ENCODE measurements at places on chromosomes 7 and 10.
A peak's percentile ranks its signal among the peaks of the same experiment; 100 is the strongest.

DNA sequence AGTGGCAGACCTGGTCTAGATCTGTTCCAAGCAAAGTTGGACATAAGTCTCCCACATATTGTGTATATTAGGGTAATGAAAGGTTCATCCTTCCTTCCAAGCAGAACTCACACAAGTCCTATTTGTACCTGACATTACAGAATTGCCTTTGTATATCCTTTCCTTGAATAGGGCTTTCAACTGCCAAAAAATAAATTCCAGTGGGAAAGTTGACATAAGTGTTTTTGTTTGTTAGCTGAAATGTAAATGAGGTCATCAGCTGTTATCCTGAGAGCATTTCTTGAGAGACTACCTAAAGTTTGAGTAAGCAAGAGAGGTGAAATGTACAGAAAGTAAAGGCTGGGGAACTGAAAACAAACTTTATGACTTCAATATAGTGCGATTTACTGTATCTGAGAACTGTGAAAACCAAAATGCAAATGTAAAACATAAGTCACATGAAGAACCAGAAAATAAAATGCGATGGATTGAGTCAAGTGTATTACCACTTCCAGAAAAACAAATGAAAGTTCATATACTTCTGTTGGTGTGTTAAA, 527.3 kb upstream of the SEMA3D start:
- DNase-seq = no peak

DNA sequence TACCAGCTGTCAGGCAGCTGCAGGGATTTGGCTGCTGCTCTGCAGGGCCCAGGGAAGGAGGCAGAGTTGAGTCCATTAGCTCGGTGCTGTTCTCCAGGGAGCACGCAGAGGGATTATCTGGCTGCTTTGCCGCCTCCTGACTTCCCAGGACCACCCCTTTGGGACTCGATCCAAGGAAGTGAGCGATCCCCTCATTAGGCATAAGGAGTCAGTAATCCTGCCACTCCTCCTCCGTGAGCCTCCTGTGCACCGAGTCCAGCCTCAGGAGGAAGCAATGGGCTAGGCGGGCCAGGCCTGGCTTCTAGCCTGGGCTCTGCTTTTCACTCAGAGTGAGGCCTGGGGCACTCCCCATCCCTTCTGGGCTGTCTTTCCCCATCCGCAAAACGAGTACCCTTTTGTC, 417.9 kb downstream of the RPS24 start:
- peak; percentile 48 for DNase-seq

- no peak for DNase-seq
Observed at GRCh38 chr7:158013085-158013668, 574.4 kb downstream of the PTPRN2 start.

DNA sequence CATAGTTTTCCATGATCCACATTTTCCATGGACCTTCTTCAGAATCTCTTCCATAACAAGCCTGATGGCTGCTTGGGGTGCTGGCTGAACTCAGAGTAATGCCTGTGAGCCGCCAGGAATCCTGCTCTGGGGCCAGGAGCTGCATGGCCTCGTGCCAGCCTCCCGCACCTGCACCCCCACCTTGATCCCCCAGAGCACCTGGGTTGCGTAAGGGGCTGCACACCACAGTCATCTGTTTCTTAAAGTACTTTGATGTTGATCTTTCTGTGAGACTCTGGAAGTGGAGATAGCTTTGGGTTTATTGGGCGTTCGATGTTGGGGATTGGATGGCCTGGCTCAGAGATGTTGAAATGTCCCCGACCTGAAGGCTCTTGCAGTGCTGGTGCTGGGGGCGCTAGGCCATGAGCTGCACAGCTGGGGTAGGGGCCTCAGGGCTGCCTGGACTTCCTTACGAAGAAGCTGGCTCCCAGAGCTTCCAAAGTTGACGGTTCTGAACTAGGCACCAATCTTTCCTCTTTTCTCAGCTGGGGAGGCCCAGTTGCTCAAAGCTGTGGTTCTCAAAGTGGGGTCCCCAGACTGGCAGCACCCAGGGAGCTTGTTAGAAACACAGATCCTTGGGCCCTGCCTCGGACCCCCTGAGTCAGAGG, 534.0 kb downstream of the DNAJB6 start:
- DNase-seq = no peak

DNA sequence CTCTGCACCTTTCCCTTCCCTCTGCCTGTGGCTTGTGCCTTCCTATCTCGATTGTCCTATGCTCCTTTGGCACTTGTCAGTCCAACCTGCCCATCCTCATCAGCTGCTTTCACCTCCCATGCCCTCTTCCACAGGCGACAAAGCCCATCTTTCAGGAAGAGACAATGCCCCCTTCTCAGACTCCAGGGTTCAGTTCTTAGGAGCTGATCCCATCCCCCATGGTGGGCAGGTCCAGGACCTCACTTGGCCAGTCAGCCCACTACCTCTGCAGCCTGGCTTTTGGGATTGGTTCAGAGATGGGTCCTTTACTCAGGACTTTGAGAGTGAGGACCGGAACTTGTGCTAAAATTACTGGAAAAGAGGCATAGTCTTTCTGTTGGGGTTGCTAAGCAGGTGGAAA, 74.0 kb upstream of the NANOS1 start:
- no peak for DNase-seq

GRCh38 chr10:26432938-26433337, 5.2 kb upstream of the APBB1IP start:
- no peak for DNase-seq

DNA sequence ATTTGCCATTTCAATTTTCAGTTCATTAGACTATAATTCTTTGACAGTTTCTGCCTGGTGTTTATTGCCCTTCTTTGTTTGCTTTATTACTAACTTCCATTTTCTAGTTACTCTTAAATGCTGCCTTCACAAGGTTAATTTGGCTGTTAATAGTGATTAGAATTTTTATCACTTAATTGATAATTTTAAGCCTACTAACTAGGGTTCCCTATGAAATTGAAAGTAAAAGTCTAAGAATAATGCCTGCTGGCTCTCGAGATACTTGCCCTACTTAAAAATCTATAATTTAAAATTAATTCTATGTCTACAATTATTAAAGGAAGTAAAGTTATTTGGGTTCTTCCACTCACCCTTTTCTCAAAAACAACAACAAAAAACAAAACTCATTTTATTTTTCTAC, 65.3 kb downstream of the C1GALT1 start:
- no peak for DNase-seq

DNA sequence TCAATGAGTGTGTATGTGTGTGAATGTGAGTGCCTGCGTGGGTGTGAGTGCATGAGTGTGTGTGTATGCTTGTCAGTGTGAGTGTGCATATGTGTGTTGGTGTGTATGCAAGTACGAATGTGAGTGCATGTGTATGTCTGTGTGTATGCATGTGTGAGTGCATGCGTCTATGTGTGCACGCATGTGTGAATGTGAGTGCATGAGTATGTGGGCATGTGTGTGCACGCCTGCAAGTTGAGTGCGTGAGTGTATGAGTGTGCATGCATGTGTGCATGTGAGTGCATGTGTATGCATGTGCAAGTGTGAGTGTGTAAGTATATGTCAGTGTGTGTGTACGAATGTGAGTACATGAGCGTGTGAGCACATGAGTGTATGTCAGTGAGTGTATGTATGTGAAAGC, 399.6 kb downstream of the PLXNA4 start:
- no peak for DNase-seq

DNA sequence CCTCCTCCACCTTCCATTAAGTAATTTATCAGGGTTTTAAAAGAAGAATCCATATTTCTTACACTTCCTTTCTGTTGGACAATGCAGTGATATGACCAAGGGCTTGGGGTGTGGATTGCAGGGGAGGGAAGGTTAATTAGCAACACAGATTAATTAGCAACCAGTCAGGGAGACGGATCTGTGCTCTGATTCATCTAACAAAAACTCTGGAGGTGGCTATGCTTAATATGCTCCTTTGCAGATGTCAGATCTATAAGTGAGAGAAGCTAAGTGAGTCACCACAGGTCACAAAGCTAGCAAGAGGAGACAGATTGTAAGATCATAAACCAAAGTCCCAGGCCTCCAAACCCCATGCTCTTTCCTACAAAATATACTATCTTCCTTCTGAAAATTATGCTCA, 178.8 kb upstream of the ITGB1 start:
- DNase-seq = no peak

GRCh38 chr7:131107337-131108211, 220.1 kb upstream of the MKLN1 start:
- DNase-seq = peak; percentile 31

DNA sequence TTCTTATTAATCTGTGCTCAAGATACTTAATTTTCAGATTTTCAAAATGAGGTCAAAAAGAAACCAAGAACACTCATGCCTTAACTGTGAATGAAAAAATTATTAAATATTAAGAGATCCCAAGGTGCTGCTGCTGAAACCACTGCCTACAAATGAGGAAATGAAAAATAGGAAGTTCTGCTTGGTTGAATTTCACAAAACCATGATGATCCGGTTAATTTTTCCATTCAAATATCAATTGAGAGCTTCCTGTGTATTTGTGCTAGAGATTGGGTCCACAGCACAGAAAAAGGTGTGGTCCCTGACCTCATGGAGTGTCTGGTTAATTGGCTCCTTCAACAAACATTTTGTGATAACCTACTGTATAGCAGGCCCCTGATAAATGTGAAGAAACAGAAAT, 132.7 kb upstream of the YAE1 start:
- DNase-seq = no peak

DNA sequence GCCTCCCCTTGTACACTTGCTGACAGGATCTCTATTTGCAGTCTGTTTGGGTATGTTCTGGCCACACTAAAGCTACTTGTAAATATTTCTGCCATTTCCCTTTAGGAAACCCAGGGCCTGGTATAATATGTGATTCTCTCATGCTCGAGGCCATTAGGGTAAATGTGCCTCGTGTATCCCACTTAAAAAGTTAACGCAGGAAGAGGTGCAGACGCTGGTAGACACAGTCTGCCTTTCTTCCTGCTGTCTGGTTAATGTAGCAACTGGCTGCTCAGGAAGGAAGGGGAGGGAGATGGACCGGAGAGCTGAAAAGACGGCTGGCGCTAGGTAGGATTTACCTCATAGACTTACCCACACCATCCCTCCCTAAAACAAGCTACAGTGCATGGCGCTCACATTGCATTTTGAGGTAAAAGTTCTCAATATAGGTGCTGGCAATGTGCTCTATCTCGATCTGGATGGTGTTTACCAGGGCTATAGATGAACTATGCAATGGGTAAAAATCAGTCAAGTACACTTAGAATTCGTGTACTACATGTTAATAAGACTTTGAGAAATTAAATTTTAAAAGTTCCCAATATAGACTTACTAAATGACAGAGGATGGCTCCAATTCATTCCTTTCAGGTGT, 125.9 kb downstream of the JAZF1 start:
- no peak for DNase-seq

DNA sequence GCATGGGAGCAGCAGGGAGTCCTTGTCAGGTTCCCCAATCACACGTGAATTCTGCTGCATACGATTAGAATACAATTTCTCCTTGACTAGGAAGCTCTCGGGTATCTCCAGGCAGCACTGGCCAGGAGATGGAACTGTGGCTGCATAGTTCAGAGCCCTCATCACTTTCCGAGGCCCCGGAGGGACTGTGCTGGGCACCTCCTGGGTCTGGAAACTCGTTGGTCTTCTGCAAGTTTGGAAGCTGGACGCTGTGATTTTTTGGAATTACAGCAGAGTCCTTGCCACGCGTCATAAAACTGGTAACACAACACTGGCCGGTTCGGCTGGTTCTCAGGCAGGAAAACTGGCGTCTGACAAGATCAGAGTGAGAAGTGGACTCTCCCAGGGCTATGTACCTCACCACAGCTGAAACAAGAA, 216.1 kb downstream of the CCDC3 start:
- DNase-seq = no peak

DNA sequence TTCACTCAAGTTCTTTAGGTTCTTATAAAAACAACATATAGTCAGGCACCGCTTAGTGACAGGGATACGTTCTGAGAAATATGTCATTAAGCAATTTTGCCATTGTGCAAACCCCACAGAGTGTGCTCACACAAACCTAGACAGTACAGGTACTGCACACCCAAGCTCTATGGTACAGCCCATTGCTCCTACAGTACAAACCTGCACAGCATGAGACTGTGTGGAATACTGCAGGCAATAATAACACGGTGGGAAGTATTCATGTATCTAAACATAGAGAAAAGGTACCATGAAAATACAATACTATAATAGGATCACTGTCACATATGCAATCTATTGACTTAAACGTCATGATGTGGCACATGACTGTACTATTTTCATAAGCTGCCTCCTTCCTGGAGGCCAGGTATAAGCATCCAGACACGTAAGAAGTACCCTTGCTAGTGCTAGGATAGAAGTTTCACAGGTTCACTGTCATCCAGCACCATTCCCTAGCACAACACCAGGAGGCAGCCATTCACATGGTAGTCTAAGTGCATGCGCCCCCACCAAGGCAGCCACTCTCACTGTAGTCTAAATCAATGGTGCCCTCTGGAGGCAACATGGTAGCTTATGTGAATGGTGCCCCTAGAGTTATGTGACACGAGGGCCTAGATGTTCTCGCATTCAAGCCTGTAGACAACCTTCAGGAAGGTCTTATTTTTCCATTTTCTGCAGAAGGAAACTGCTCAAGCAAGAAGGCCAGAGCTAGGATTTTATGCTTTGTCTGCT, 98.5 kb downstream of the ARHGAP22 start:
- DNase-seq = no peak

GRCh38 chr7:107312418-107312817, 143.6 kb downstream of the HBP1 start:
- DNase-seq = no peak

- no peak for DNase-seq
Observed at GRCh38 chr10:70308121-70309060, 24.6 kb upstream of the NPFFR1 start.

- DNase-seq = no peak
Observed at GRCh38 chr7:149825567-149826343, 12.4 kb upstream of the ZNF862 start.

- DNase-seq = no peak
Observed at GRCh38 chr10:133378251-133379096, 588 bp upstream of the PAOX start.

- DNase-seq = no peak
Observed at GRCh38 chr7:29622335-29623265, 59.0 kb downstream of the PRR15 start.

DNA sequence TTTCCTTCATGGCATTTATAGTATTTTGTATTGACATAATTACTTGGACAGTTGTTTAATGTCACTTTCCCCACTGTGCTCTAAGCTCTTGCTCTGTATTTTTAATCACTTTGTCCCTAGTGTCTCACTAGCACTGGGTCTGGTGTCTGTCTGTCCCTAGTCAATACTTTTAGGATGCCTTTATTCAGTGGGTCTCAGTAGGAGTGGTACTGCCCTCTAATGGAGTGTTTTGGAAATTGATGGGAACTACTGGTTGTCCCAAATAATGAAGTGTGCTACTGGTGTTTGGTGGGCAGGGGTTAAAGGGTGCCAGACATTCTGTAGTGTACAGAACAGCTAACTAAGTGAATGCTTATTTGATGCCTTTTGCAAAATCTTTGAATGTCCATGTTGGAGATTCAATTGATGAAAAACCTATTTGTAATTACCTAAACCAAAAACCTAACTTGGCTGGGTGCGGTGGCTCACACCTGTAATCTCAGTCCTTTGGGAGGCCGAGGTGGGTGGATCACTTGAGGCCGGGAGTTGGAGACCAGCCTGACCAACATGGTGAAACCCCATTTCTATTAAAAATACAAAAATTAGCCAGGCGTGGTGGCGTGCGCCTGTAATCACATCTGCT, 33.3 kb downstream of the CDK14 start:
- DNase-seq = peak; percentile 59

GRCh38 chr10:132972149-132972985, 30.0 kb upstream of the CFAP46 start:
- no peak for DNase-seq

- no peak for DNase-seq
Observed at GRCh38 chr10:103204353-103205255, 11.5 kb upstream of the NT5C2 start.

GRCh38 chr7:152868122-152869040, 108.8 kb downstream of the ACTR3B start:
- no peak for DNase-seq

- DNase-seq = no peak
Observed at GRCh38 chr10:1287487-1287886, 231.3 kb downstream of the WDR37 start.
